ENCODE measurements at places on chromosomes 6 and 20. TPM values are rescaled to one million over a fixed set of nuclear protein-coding genes. Genes with fewer than 3 reads are reported as not detected.
A peak's percentile ranks its signal among the peaks of the same experiment; 100 is the strongest.

Gene NPEPL1
- 18.8 TPM for total RNA-seq

Gene SAPCD1
- total RNA-seq, result 4.4 TPM

Gene WFDC10B
- not detected for total RNA-seq

Gene MOG
- not detected for total RNA-seq

DNA sequence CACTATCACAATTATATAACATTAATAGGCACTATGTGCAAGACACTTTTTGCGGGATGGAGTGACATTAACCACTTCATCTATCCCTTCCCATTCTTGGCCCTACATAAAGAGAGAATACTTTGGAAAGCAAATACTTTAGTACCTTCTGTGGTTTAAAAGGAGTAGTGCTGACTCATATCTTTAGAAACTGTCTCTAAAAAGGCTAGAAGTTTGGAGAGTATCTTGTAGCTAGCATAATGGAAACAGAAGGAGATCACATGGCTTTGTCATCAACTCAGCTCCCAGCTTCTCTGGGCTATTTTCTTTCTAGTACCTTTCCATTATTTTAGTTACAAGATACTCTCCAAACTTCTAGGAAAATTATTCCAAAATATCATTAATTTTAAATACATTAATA, 157.5 kb downstream of the ADGRG6 start:
- DNase-seq, result no peak

- peak; percentile 78 for DNase-seq
Measured at GRCh38 chr6:139376604-139377218, 2.3 kb upstream of the CITED2 start.

GRCh38 chr6:169665289-169665688, 36.5 kb downstream of the WDR27 start:
- DNase-seq, result no peak

- no peak for DNase-seq
Measured at GRCh38 chr20:13772529-13772928, 12.2 kb downstream of the ESF1 start.

DNA sequence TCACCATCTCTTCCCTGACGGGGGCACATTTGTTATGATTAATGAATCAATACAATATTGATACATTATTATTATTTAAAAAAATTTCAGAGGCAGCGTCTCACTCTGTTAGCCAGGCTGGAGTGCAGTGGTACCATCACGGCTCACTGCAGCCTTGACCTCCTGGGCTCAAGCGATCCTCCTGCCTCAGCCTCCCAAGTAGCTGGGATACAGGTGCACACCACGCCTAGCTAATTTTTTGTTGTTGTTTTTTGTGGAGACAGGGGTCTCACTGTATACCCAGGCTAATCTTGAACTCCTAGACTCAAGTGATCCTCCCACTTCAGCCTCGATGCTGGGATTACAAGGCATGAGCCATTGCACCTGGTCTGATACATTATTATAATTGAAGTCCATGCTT, 4.9 kb upstream of the SRC start:
- DNase-seq, result no peak

DNA sequence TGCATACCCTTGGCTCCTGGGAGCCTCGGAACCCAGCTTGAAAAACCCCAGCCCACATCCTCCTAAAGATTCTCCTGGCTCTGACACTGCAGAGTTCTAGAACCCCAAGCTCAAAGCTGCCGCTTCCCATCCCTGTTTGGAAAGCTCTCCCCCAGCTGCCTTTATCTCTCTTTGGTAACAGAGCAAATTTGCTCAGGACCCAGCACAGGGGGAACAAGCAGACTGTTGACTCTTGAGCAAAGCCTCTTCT, 38.9 kb downstream of the HNF4A start:
- no peak for DNase-seq

GRCh38 chr20:24497851-24498250, 28.4 kb downstream of the SYNDIG1 start:
- DNase-seq, result peak; percentile 2

- DNase-seq, result no peak
Measured at GRCh38 chr6:17057322-17057721, 44.5 kb upstream of the STMND1 start.

DNA sequence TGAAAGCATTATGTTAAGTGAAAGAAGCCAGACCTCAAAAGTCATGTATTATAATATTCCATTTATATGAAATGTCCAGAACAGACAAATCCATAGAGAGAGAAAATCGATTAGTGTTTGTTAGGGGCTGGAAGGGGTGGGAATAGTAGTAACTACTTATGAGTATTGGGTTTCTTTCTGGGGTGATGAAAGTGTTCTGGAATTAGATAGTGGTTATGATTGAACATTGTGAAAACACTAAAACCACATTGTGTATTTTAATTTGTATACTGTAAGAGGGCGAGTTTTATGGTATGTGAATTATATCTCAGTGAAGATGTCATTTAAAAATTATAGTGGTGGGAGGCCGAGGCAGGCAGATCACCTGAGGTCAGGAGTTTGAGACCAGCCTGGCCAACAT, 52.0 kb upstream of the KIF13A start:
- no peak for DNase-seq

DNA sequence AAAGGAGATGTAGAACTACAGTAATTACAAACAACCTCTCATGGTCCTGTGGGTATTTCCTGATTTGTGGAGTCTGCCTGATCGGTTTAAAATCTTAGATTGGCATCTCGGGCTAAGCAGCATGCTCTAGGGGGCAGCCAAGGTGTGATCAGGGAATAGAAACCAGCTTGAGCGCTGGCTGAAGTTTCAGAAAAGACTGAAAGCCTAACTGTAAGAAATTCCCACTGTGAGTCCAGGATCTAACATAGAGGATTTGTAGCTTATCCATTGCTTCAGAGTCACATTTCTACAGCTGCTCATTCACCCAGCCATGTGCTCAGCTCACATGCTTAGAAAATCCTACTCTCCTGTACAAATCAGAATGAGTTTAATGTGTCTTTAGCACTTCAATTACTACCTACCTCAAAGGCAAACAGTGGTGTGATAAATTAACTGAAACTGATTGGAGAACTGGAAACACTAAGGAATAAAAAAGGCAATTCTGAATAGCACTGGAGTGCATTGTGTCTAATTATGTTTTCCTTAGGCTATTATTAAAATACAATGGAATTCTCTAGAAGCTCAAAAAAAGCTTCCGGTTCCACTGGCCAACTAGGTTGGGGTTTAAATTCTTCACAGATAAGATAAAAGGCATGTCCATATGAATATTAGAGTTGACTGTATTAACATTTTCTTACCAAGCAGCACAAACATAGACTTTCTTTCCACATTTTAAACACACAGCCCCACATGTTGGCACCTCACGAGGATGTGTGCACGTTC, 73.8 kb upstream of the MPC1 start:
- DNase-seq, result peak; percentile 7

DNA sequence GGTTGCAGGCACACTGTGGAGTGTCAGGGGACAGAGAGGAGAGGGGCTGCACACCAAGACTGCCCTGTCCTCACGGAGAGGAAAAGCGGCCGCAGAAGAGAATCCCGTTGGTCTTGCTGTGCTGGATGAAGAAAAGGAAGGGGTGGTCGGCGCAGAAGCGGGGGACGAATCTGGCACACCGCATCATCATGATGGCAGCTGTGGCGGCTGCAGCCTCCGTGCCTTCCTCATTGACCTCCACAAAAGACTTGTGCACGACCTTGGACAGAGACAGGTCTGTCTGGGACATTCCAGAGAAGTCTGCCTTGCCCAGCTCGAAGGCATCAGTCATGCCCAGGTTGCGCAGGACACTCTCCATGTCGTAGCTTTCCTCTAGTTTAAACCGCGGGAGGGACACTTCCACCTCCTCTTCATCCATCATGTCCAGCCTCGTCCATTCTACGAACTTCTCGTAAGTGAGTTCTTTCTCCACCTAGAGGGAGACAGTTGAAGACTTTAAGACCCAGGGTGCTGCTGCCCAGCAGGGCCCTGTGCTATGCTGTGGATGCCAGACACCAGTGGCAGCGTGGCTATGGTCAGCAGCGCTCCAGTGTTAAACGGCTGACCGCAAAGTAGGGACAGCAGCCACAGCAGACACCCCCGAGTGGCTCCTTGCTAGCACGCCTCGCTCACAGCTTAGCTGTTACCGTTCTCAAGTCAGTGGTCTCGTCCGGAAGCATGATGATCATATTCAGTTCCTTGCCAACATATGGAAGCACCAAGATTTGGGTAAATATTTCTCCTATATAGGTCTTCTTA, 22.9 kb downstream of the SERPINB6 start:
- DNase-seq, result no peak

All from epithelial cell of proximal tubule (primary cell).